ENCODE measurements at places on chromosomes 16 and 17.
A peak's percentile ranks its signal among the peaks of the same experiment; 100 is the strongest.

DNA sequence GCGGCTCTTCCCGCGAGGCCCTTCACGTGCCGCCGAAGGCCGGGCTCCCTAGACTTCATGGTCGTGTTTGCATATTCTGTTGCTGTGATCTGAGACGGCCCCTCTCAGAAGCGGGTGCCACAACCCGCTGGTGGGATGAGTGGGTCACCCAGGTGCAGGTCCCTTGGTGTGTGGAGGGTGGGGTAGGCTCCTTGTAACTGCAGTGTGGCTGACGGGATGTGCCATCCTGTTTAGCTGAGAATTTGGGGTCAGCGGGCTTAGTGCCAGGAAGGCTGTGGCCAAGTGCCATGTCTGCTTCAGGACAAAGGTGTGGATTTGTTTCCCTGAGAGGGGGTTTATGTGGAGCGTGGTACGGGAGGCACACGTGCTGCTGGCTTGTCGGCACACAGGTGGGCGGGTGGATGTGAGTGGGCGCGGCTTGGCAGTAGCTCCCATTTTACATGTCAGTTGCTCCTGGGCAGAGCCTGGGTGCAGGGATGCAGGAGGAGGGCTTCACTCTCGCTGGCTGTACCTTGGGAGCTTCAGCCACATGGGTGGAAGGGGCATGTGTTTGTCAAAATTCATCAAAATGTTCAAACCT, 9.2 kb upstream of the WFIKKN1 start:
- peak overlapping the region; percentile 53 for H3K27ac ChIP-seq
- no peak for DNase-seq
- no peaks in the 10 kb centered on the region for H3K27me3 ChIP-seq
- peaks cover 18% of the 10 kb centered on the region for H3K4me1 ChIP-seq
- no peaks in the 10 kb centered on the region for H3K36me3 ChIP-seq
- peak overlapping the region; percentile 25 for H3K4me3 ChIP-seq

DNA sequence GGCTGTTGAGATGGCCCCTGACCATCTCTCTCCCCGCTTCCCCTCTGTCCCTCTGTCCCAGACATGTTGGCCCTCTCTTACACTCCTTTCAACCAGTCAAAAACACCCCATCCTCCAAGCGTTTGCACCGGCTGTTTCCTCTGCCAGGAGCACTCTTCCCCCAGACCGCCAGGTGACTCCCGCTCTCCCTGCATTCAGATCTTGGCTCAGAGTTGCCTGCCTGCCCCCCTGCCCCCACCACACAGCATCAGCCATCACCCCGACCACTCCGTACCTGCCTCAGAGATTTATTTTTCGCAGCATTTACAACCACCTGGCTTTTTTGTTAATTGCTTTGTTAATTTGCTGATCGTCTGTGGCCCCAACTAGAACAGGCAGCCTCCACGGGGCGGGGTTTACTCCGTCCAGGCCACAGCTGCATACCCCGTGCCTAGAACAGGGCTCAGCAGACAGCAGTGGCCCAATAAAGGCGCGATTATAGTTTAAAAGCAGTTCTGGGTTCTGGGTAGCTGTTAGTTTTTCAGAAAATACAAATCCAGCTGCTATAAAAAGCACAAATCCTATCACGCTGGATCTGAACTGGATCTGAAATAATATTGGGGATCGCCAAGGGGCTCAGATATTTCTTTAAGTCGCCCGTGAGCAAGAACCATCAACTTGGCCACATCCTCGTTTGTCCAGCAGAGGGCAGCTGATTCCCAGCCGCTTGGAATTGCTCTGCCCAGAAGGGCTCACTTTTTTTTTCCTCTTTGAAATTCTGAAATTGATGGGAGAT, 173.6 kb downstream of the IRF8 start:
- H3K4me3 ChIP-seq: no peak overlapping the region
- peak; percentile 68 for DNase-seq
- no peaks in the 10 kb centered on the region for H3K4me1 ChIP-seq
- no peak overlapping the region for H3K27ac ChIP-seq
- no peaks in the 10 kb centered on the region for H3K36me3 ChIP-seq
- H3K27me3 ChIP-seq: no peaks in the 10 kb centered on the region

- no peaks in the 10 kb centered on the region for H3K36me3 ChIP-seq
- DNase-seq: no peak
- H3K27me3 ChIP-seq: no peaks in the 10 kb centered on the region
- H3K27ac ChIP-seq: peak overlapping the region; percentile 77
- peaks cover 15% of the 10 kb centered on the region for H3K4me1 ChIP-seq
These were observed 727 bp upstream of the TENT4B start for GRCh38 chr16:50152351-50152806.

GRCh38 chr17:82117139-82118090, 19.4 kb upstream of the FASN start:
- H3K36me3 ChIP-seq: peaks cover 2% of the 10 kb centered on the region
- H3K4me1 ChIP-seq: no peaks in the 10 kb centered on the region

GRCh38 chr17:82001571-82002056, 21.1 kb downstream of the CENPX start:
- H3K27me3 ChIP-seq: no peaks in the 10 kb centered on the region
- no peak overlapping the region for H3K27ac ChIP-seq
- peaks cover 44% of the 10 kb centered on the region for H3K4me1 ChIP-seq
- no peaks in the 10 kb centered on the region for H3K36me3 ChIP-seq
- no peak overlapping the region for H3K4me3 ChIP-seq
- no peak for DNase-seq

- H3K27ac ChIP-seq: no peak overlapping the region
- no peaks in the 10 kb centered on the region for H3K27me3 ChIP-seq
- H3K36me3 ChIP-seq: no peaks in the 10 kb centered on the region
- H3K4me3 ChIP-seq: no peak overlapping the region
- peaks cover 9% of the 10 kb centered on the region for H3K4me1 ChIP-seq
- no peak for DNase-seq
These were observed 17.8 kb upstream of the METRNL start for GRCh38 chr17:83061586-83061985.

DNA sequence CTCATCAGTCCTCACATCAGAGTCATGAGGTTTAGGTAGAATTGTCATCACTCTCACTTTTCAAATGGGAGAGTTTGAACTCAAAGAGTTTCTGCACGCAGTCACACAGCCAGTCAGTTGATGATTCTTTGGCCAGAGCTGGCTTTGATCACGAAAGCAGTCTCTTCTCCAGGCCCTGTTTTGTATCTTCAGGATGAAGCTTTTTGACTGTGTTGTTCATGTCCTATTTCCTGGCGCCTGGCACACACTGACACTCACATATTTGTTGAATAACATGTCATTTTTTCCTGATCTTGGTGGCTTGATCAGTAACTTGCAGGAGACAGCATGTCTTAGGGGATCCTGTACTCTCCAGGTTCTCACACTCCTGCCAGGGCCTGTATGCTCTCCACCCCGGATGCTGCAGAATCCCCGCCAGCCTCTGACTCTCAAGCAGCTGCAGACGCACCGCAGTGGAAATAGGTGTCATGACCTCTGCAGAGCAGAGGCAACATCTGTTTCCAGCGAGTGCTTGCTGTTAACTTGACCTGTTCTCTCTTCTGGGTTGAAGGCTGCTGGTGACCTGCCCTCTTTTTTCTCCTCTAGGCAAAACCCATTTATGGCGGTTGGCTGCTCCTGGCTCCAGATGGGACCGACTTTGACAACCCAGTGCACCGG, 33.0 kb downstream of the MPRIP start:
- peaks cover 32% of the 10 kb centered on the region for H3K36me3 ChIP-seq
- no peak overlapping the region for H3K27ac ChIP-seq
- no peak for DNase-seq

- no peaks in the 10 kb centered on the region for H3K27me3 ChIP-seq
- no peaks in the 10 kb centered on the region for H3K4me1 ChIP-seq
These were observed 383.1 kb downstream of the KCNJ2 start for GRCh38 chr17:70552230-70552981.

DNA sequence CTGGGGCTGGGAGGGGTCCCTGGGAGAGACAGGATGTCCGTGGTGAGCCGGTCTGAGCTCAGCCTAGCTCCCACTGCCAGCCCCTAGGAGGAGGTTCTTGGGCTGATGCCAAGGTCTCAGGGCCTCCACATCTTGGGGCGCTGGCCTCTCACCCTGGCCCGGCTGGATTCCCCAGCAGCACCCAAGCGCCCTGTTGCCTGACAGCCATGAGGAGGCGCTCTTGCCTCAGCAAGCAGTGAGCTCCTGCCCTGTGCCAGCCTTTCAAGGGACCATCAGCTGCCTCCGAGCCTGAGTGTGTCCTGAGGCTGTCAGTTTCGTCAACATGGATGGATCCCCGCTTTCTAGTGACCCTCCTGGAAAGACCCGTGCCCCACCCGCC, 234.9 kb upstream of the CIBAR2 start:
- no peak overlapping the region for H3K4me3 ChIP-seq
- H3K4me1 ChIP-seq: peaks cover 18% of the 10 kb centered on the region
- no peak overlapping the region for H3K27ac ChIP-seq
- H3K27me3 ChIP-seq: no peaks in the 10 kb centered on the region
- no peak for DNase-seq

DNA sequence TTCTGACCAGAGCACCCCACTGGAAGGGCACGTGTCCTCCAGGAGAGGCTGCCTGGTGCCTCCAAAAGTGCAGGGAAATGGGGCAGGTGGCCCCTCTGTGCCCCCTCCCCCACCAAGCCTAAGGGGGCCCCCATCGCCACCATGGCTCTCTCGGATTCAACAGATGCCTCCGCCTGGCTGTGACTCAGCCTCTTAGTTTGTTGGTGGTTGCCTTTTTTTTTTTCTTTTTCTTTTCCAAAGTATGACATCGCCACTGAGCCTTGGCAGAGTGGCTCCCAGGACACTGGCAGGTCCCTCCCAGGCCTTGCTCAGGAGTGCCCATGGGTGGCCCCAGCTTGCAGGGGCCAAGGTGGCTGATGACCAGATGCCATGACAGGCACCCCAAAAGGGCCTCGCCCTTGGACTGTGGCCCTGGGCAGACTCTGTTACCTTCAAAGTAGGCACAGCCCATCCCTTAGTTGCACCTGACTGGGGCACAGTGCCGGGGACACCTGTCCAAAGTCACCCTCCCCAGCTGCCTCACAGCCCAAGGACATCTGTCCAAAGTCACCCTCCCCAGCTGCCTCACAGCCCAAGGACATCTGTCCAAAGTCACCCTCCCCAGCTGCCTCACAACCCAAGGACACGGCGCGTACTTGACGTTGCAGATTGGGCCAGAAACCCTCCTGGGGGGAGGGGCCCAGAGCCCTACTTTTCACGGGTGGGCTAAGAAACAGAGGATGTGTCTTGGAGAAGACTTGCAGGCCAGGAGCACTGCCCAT, 29.6 kb downstream of the NPTX1 start:
- H3K36me3 ChIP-seq: no peaks in the 10 kb centered on the region
- DNase-seq: no peak
- H3K27me3 ChIP-seq: peaks cover 3% of the 10 kb centered on the region
- no peak overlapping the region for H3K4me3 ChIP-seq
- no peak overlapping the region for H3K27ac ChIP-seq

- no peak overlapping the region for H3K27ac ChIP-seq
- no peaks in the 10 kb centered on the region for H3K27me3 ChIP-seq
- H3K4me3 ChIP-seq: no peak overlapping the region
- H3K4me1 ChIP-seq: 0 out of 2 replicates have a peak, but pooled peaks cover 4% of the 10 kb centered on the region
- no peaks in the 10 kb centered on the region for H3K36me3 ChIP-seq
- DNase-seq: peak; percentile 43
These were observed 3.4 kb downstream of the STH start for GRCh38 chr17:46002311-46002972.

- H3K27ac ChIP-seq: no peak overlapping the region
- peaks cover 10% of the 10 kb centered on the region for H3K27me3 ChIP-seq
- no peak for DNase-seq
- no peak overlapping the region for H3K4me3 ChIP-seq
- no peaks in the 10 kb centered on the region for H3K4me1 ChIP-seq
These were observed 27.2 kb upstream of the WWOX start for GRCh38 chr16:78072275-78072674.

- H3K4me3 ChIP-seq: no peak overlapping the region
- H3K27ac ChIP-seq: no peak overlapping the region
- H3K4me1 ChIP-seq: no peaks in the 10 kb centered on the region
These were observed 199.5 kb downstream of the ZNF18 start for GRCh38 chr17:11797803-11798202.

- H3K4me3 ChIP-seq: no peak overlapping the region
- no peaks in the 10 kb centered on the region for H3K36me3 ChIP-seq
- H3K4me1 ChIP-seq: no peaks in the 10 kb centered on the region
- peaks cover 39% of the 10 kb centered on the region for H3K27me3 ChIP-seq
- DNase-seq: no peak
- no peak overlapping the region for H3K27ac ChIP-seq
These were observed 124.0 kb upstream of the NLRP1 start for GRCh38 chr17:5708344-5708743.

DNA sequence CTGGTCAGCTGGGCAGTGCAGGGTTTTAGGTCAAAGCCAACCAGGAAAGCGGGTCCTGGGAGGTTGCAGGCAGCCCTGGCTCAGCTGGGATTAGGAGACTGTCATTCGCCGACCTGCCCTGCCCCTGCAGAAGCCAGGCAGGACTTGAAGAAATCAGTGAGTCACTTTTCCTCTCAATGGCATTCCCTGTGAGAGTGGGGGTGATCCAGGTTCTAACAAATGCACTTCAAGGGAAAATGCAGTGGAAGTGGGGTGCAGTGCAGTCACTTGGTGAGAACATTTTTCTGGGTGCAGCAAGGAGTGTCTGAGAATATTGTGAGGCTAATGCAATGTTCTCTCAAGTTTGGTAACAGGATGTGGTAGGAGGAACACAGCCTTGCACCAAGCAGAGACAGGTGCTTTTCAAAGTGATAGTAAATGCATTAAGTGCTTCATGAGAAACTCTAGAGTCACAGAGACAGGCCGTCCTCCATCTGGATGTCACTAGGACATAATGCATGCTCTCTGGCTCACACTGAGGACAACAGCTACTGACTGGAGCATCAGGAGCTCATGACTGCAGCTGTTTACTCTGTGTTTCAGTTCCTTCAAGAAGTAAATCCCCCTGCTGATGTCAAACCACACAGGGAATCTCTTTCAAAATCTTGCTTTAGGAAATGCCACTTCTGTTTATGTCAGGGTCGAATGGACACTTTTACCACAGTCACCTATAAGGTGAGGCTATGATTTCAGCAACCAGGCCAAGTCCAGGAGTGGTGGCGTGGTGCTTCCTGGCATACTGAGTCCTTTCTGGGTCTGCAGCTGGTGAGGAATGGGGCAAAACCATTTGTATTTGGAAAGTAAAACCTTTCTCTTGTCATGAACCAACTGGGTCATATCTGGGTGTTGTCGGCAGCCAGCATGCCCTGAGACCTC, 16.7 kb downstream of the CDK5R1 start:
- H3K27me3 ChIP-seq: no peaks in the 10 kb centered on the region
- no peak overlapping the region for H3K27ac ChIP-seq
- peak overlapping the region; percentile 39 for H3K4me3 ChIP-seq
- no peaks in the 10 kb centered on the region for H3K36me3 ChIP-seq
- H3K4me1 ChIP-seq: peaks cover 28% of the 10 kb centered on the region

GRCh38 chr17:50297407-50297865, 23.2 kb downstream of the TMEM92 start:
- H3K4me3 ChIP-seq: no peak overlapping the region
- peak; percentile 80 for DNase-seq
- H3K36me3 ChIP-seq: no peaks in the 10 kb centered on the region
- no peaks in the 10 kb centered on the region for H3K4me1 ChIP-seq
- no peaks in the 10 kb centered on the region for H3K27me3 ChIP-seq

- H3K36me3 ChIP-seq: no peaks in the 10 kb centered on the region
- no peak for DNase-seq
- no peaks in the 10 kb centered on the region for H3K4me1 ChIP-seq
- H3K27me3 ChIP-seq: no peaks in the 10 kb centered on the region
These were observed 911.6 kb upstream of the EEF2KMT start for GRCh38 chr16:6009151-6009550.
